ENCODE measurements at places on chromosomes 13 and 19.

DNA sequence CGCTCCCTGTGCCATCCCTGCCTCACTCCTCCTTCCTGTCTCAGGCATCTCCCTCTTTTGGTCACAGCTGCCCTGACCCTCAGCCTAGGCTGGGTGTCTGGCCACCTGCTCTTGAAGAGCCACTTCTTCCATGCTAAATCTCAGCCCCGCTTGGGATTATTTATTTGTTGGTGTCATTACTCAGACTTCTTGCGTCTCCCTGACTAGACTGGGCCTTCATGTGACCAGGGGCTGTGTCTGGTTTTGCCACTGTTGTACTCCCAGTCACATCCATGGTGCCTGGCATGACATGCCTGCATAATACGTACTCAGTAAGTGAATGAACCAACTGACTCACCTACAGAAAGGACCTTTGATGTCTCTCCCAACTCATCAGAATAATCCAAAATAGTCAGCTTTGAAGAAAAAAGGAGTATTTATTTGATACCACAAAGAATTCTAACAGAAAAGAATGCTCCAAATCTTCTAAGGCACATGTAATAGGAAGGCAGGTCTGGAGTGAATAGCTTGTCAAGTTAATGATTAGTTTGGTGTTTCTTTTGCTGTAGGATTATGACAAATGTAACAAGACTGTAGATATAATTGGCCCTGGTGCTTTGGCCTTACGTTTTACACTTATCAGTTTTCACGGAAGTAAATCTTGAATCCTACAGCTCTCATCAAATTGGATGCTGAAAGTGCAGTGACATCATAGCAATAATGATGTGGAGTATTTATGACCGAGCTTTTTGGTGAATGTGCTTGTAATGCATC is 84.0 kb downstream of the ALOX5AP start:
- DNase-seq, result no peak

DNA sequence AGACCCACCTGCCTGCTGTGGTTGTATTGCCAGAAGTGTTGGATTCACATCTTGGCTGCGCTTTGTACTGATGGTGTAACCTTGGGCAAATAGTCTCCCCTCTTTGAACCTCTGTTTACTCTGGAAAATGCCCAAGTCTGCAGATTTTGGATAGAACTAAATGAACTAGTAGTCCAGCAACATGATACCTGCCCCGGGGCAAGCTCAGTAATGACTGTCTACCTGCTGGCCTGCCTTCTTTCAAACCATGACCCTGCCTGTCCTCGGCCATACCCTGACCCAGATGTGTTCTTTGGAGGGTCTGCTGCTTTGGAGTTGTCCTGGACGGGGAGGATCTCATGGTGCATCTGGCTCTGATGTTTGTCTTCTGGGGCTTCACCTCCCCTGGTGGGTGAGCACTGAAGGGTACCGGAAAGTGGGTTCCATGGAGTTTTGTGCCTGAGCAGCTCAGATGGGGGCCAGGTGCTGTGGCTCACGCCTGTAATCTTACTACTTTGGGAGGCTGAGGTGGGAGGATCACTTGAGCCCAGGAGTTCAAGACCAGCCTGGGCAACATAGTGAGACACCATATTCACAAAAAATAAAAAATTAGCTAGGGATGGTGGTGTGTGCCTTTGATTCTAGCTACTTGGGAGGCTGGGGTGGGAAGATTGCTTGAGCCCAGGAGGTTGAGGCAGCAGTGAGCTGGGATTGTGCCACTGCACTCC is 59.5 kb downstream of the TNFRSF19 start:
- no peak for DNase-seq

GRCh38 chr19:10836479-10837330 is 693 bp upstream of the TMED1 start:
- peak; percentile 65 for DNase-seq

DNA sequence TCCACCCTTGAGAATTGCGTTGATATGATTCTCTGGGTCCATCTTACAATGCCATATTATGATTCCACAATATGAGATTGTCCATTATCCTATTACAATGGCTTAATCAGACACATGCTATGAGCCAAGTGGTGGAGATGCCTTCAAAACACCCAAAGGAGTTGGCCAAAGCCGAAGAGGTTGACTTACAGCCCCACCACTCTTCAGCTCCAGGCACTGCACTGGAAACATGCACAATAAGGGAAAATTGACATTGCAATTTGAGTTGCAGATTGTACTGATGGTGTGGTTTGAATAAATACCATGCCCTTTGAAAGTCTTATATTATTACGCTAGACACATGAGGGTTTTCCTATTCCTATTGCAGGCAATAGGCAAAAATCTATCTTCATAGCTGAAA is 75.4 kb upstream of the TNFSF11 start:
- no peak for DNase-seq

DNA sequence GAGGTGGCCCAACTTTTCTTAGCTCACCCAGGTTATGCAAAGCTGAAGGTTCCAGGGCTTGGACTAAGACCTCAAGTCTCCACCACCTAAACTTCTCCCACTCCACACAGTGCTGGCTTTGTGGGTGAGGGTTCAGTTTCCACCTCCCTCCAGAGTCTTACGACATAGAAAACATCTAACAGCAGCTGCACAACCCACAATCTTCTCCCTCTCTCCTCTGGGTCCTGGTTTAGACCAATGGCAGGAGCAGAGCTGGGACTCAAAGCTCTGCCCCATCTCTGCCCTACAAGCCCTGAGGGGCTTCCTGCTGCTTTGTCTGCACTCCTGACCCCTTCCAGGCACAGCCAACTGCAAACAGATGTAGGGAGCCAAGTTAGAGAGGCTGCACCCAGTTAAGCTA is 16.0 kb downstream of the IRGC start:
- DNase-seq, result no peak

DNA sequence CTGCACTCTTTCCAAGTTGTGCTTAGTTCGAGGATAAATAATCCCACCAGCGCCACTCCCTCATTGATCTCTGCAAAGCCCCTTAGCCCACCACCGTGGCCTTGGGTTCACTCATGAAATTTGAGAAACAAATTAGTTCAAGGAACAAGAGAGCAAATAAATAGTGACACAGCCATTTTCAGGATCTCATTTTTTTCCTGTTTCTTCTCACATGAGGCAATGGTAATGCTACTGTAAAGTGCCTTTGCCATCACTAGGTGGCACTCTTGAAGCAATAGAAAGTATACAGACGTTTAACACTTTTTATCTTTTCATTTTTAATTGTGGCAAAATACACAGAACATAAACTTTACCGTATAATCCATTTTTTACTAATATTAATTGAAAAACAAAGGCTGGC is 76.8 kb upstream of the ZNF835 start:
- DNase-seq, result no peak

DNA sequence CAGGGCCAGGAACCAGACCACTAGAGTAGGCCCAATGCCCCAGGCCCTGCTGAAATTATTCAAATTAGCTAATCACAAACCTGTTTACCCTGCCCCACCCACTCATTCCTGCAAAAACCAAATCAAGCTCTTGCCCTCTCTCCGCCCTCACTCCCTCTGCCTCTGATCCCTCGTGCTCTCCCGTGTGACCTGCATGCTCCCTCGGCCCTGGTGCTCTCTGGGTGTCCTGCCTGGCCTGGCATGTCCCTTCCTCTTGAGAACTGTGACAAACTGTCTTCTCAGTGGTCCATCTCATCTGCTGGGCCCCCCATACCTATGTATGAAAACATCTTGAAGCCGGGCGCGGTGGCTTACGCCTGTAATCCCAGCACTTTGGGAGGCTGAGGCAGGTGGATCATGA is 12.2 kb upstream of the TTYH1 start:
- no peak for DNase-seq

DNA sequence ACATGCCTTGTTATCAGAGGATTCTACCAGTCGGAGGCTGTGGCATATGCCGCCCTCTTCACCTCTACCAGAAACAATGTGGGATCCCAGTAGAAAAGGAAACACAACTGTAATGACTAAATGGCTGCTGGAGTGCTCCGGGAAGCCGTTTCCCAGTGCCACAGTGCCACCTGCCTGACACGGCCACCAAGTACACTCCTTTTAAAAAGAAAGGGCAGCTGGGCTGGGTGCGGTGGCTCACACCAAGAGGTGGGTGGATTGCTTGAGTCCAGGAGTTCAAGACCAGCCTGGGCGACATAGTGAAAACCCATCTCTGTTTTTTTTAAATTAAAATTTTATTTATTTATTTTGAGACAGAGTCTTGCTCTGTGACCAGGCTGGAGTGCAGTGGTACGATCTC is 67.3 kb downstream of the TRPM4 start:
- DNase-seq, result no peak

GRCh38 chr13:52809310-52809769 is 39.1 kb downstream of the PCDH8 start:
- DNase-seq, result no peak

DNA sequence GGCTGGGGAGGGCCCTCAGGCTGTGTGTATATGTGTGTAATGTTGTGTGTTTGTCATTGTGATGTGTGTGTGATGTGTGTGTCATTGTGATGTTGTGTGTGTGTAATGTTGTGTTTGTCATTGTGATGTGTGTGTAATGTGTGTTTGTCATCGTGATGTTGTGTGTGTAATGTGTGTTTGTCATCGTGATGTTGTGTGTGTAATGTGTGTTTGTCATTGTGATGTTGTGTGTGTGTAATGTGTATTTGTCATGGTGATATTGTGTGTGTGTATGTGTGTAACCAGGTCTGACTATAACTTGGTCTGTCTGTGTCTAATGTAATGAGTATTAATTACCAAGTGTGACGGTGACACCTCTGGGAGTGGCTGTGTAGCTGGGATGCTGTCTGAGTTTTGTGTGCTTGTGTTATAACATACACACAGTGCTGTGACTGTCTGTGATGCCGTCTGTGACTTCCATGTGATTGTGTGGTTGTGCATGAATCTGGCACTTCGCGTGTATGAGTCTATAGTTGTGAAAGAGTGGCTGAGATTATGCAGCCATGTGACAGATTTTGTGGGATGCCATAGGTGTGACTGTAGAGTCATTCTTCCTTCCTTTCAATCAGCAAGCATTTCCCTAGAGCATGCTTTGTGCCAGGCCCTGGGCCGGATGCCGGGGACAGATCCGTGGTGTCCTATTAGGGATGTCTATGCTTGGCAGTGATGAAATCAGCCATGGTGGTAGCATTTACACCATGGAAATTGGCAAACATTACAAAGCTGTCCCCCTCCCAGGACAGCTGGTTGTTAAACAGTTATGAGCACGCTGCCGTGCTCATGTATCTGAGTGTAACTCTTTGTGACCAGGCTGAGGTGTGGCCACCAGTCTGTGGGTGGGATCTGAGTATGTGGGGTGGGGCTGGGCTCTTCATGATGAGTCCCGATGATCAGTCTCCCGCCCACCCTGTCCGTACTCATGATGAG is 6.4 kb downstream of the TNFSF14 start:
- DNase-seq, result no peak

- no peak for DNase-seq
Observed at GRCh38 chr19:11530432-11530831, 1.5 kb upstream of the ECSIT start.

DNA sequence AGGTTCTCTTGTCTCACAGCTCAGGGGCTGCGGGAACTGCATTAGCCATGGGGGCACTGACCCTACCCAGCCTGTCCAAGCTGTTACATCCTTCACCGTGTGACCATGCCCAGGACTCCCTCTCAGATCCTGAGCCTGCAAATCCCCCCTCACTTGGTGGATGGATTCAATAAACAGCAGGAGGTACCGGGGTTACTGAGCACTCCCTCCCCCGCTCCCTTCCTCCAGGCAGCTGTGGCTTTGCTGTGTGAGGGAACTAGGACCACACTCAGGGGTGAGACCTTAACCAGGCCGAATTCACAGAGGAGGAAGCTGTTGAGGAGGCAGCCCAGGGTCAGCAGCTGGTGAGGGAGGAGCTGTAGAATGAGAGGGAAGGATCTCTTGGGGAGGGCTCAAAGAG is 27.0 kb upstream of the CEACAM1 start:
- no peak for DNase-seq

- no peak for DNase-seq
Observed at GRCh38 chr19:34577056-34577455, 95.5 kb downstream of the WTIP start.

DNA sequence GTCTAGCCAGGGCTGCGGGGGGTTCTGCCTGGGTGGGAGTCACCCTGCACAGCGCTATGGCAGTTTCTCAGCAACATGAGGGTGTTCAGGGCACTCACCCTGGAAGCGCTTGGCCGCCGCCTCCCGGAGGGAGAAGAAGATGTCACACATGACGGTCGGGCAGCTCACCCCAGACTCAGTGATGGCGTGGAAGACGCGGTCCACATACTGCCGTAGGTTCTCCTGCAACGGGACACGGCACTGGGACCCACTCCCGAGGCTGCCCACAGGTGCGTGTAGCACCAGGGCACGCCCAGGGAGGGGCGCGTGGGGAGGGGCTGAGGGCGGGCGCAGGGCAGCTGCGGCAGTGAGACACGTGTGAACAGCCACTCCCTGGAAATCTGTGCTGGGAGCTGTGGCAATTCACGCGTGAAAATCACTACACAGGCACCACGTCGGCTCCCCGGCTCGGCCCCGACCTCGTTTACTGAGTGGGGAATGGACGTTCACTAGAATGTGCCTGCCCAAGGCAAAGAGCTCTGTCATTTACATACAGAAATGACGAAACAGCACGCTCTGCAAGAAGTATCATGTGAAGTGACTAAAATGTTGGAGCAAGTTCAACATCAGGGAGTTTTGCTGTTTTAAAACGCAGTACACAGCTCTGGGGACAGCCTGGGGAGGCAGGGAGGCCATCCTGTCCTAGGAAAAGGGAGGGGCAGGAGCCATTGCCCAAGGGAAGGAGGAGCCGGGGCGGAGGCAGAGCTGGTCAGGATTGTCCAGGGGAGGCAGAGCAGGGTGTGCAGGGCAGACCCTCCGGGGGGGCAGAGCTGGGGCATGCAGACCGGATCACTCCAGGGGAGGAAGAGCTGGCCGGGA is 41.5 kb upstream of the C13orf46 start:
- DNase-seq, result no peak

DNA sequence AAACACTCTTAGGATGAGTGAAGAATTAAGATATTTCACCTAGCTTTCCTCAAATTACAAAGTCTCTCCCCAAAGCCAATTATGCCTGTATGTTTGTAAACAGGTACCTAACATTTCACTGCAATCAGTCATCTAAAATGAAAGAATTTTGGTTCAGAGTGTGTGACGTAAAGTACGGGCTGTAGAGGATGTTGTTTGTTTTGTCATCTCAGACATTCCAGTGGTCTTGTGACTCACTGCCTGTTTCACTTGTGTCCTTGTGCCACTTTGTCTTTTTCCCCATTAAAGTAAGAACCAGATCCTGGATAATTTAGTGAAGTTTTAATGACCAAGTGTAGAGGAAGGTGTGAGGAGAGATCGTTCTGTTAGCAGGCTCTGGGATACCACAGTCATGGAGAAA is 28.6 kb upstream of the EID2 start:
- no peak for DNase-seq

All from esophagus squamous epithelium (tissue), 5 donors.